ENCODE measurements at places on chromosomes 12 and 14. TPM values are rescaled to one million over a fixed set of nuclear protein-coding genes. Genes with fewer than 3 reads are reported as not detected.

DNA sequence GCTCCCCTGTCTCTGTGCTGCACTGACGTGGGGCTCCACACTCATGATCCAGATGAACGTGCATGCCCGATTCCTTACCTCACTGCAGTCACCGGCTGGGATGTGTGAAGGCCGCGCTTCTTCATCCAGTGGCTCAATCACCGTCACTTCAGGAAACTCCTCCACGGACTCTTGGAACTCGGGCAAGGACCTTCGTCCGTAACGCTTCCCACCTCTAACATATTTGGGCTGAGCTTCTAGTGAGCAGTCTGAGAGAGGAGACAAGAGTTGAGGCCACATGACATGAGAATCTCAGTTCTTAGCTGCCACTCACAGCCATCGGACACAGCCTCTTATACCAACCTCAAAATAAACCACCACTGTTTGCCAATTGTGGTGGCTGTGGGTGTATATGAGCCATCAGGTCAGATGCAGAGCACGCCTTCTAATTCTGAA is 38.3 kb downstream of the NIN start:
- no peak for DNase-seq

DNA sequence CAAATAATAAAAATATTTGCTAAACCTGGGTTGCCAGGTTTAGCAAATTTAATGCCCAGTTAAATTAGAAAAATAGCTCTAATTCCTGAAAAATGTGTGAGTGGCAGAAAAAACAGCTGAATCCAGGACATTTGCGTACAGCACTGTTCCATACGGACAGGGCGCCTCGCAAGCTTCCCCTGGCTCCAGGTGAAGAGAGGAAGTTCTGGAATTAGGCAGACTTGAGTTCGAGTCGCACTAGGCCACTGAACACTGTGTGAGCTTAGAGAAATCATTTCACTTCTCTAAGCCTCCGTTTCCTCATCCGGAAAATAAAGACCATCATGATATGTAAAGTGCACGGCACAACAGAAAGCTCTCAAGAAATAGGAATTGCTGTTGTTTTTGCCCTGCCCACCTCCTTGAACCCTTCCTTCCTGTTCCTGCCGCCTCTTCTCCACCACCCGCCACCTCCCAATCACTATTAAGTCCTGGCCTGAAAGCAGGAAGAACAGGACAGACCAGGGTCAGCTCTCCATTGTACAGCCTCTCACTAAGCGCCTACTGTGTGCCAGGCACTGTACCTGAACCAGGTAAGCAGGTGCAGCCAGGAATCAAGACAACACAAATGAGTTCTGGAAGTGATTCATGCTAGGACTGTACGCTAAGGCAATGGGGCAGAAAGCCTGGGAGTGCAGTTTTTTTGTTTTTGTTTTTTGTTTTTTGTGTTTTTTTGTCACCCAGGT is 763 bp upstream of the PHETA1 start:
- DNase-seq = no peak

DNA sequence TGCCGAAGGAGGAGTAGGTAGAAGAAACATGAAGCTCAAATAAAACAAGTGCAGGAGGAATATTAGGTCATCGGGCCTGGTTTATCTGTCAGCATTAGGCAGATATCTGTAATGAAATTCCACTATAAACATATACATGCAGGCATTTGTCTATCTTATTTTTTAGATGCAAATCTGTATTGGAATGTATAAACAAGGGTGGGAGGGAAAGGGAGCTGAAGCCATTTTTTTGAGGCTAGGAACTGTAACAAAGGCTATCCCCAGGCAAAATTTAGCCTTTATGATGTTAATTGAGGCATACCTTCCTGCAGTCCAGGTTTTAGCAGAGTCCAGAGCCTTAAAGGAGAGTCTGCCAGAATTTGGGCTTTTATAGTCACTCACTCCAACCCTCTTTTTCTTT is 72.5 kb downstream of the PHLDA1 start:
- no peak for DNase-seq

TOMM20L gene
- 1.9 TPM for polyA plus RNA-seq

CFAP251 gene
- 14.5 TPM for polyA plus RNA-seq

NPFF gene
- polyA plus RNA-seq = 0.37 TPM
